ENCODE measurements at places on chromosomes 4 and X. TPM values are rescaled to one million over a fixed set of nuclear protein-coding genes. Genes with fewer than 3 reads are reported as not detected.
A peak's percentile ranks its signal among the peaks of the same experiment; 100 is the strongest.

Gene SMPX
- not detected for polyA plus RNA-seq

Gene NXF2B
- polyA plus RNA-seq: not detected

Gene STOX2
- 0.27 TPM for polyA plus RNA-seq

Gene NHS
- polyA plus RNA-seq: 2.2 TPM

Gene IL13RA2
- 0.99 TPM for polyA plus RNA-seq

Gene ODAM
- polyA plus RNA-seq: not detected

GRCh38 chrX:48460031-48460430, 10.0 kb downstream of the SLC38A5 start:
- no peak for DNase-seq

- DNase-seq: no peak
These were observed 116.6 kb upstream of the LCORL start for GRCh38 chr4:18138076-18138665.

DNA sequence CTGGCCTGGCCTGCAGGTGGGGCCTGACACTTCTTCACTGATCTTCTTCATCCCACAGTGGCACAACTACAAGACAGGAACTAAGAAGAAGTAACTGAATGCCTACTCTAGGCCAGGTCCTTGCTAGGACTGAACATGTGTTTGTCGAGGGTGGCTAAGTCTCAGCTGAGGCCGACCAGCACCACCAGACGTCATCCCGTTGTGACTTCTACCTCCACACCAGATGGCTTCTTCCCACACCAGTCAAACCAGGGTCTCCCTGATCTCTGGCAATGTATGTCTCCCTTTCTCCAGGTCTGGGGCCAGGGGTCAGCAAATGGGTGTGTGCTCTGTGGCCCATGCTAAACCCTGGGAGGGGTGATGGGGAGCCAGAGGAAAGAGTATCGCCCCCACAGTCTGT, 40.2 kb downstream of the PJA1 start:
- DNase-seq: no peak

DNA sequence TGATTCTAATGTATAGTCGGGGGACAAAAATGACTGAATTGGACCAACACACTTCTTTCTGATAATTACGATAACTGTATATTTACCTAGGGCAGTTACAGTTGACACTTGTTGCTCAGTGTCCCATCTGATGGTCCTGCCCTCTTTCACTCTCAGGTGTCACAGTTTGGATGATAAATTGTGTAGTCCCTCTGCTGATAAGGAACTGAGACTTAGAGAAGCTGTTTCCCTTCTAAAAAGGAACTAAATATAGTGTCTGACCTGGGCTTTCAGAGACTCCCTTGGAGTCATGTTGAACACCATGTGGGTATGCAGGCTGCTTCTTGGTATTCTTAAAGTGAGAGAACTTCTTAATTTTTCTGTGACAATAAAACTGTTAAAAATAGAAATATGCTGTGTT, 23.7 kb upstream of the PNPLA4 start:
- no peak for DNase-seq

GRCh38 chr4:67126570-67126969, 418.7 kb downstream of the CENPC start:
- no peak for DNase-seq

DNA sequence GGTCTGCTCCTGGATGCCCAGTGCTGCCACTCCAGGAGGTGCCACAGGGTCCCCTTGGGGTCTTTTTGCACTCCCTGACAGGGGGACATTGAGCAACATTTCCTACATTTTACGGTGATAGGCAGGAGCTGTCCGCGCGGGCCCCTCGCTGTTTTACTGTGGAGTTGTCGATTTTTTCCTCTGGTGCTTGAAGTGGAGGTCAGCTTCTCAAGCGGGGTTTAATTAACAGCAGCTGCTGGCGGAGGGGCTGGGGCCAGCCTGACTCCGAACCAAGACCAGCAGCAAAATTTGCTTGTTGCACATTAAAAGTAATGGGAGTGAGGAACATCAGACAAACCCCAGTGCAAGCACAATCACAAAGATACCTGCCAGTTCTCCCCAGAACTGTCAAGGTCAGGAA, 13.2 kb upstream of the SH3TC1 start:
- no peak for DNase-seq

DNA sequence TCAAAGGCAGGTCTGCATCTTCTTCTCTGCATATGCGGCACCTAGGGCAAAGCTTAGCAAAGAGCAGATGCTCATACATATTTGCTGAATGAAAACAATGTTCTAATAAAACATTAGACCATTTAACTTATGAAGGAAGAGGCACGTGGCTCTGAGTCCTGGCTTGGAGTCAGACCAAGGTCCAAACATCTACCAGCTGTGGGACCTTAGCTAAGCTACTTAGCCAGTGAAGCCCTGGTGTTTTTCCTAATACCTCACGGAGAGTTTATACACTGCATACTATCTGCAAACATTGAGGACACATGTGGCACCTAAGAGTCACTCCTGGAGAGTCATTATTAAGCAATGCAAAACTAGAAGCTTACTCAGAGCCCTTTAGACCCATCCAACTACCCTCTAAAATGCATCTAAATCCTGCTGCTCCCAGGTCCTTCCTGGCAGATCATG, 9.0 kb downstream of the PDGFC start:
- DNase-seq: peak; percentile 92

GRCh38 chr4:94415448-94415847, 36.3 kb upstream of the PDLIM5 start:
- no peak for DNase-seq

DNA sequence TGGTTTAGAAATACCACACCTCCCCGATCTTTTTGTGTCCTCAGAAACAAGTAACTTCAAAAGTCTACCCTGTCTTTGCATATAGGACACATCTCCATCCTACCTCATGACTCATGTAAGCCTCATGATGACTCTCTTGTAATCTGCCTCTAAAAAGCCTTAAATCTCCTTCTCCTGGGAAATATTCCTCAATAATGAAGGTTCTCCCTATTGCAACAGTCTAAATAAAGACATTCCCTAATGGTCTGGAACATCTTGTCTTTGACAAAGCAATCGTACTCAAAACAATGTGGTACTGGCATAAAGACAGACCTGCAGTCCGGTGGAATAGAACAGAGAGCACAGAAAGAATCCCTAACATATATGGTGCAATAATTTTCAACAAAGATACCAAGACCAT, 257.7 kb downstream of the OPHN1 start:
- no peak for DNase-seq

- no peak for DNase-seq
These were observed 158.0 kb upstream of the PRDX4 start for GRCh38 chrX:23509256-23509655.

- DNase-seq: no peak
These were observed 64.7 kb upstream of the GPR78 start for GRCh38 chr4:8515316-8516060.

GRCh38 chrX:153685156-153685536, 2.6 kb upstream of the SLC6A8 start:
- DNase-seq: no peak

GRCh38 chr4:54746218-54746617, 88.5 kb downstream of the KIT start:
- DNase-seq: peak; percentile 74

GRCh38 chr4:69848028-69848427, 11.9 kb downstream of the SULT1E1 start:
- DNase-seq: no peak

- DNase-seq: peak; percentile 51
These were observed 8.4 kb downstream of the UBE2K start for GRCh38 chr4:39706334-39706733.

- no peak for DNase-seq
These were observed 11.7 kb downstream of the MEPE start for GRCh38 chr4:87844452-87844851.
